ENCODE measurements at places on chromosomes 7 and 10. TPM values are rescaled to one million over a fixed set of nuclear protein-coding genes. Genes with fewer than 3 reads are reported as not detected.
A peak's percentile ranks its signal among the peaks of the same experiment; 100 is the strongest.

- peak; percentile 97 for DNase-seq
Observed at GRCh38 chr10:116742367-116743265, at the start of gene HSPA12A. Gene HSPA12A (minus strand): TSS chr10:116742566. CDS start chr10:116742469, 97 bp downstream.

DNA sequence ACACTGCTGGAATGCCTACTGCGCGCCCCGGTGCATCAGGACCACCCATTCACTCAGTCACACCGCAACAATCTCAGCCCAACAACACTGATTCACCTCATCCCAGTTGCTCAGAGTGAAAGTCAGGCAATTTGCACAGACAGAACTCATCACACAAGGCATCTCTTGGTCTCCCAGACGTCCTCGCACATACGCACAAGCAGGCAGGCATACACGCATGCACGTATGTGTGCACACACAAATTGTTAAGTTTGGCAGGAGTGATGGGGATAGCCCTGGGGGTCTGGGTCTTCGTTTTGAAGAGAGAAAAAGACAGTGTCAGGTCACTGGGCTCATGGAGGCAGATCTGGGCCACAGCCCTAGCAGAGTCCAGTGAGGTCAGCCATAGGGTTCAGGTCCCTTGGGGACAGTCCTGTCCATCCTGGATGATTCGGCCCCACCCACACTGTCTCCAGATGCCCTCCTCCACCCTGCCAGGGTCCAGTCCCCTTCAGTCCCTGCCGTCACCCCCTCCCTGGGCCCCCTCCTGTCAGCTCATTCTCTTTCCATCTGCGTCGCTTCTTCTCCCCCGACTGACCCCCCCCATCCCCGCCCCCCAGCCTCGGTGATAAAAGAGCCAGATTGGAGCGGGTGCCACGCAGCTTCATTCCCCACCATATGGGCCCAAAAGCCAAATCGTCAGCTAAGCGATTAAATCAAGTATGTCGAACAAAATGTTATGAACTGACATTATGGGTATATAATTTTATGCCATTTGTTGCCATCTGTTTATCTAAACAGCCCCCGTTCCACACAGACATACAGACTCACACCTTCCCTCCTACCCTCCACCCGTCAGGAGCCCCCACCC, 48.5 kb upstream of the SLF2 start:
- no peak for DNase-seq

The FEZF1 gene
- 2.1 TPM for total RNA-seq

DNA sequence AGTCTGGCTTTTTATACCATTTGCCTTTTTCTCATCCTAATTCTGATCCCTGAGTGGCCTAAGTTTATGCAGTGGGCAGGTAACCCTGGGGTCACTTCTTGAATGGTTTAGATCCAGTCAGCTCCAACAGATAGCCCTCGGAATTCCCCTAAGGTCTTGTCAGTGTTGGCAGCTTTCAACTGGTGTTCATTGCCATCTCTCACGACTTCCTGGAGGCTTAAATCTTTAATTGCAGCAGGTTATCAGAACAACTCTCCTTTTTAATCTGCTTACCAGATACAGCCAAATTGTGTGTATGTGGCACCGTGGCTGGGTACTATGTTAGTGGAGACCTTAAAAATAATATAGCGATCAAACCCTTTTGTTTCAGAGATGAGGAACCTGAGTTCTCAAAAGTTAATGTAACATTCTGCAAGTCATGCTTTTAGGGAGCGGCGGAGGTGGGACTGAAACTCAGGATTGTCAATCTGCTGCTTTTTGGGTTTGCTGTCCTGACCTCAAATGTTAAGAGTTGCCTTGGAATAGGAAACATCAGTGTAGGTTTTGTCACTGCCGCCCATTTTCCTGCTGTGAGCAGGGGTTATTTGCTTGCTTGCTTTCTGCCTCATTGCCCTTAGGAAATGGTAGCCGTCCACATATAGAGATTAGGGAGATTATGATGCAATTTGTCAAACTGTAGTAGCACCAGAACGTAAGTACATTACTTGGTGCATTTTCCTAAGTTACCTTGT, 818 bp downstream of the DLD start:
- no peak for DNase-seq

GRCh38 chr10:121734589-121735045, 136.4 kb upstream of the FGFR2 start:
- DNase-seq, result peak; percentile 62

DNA sequence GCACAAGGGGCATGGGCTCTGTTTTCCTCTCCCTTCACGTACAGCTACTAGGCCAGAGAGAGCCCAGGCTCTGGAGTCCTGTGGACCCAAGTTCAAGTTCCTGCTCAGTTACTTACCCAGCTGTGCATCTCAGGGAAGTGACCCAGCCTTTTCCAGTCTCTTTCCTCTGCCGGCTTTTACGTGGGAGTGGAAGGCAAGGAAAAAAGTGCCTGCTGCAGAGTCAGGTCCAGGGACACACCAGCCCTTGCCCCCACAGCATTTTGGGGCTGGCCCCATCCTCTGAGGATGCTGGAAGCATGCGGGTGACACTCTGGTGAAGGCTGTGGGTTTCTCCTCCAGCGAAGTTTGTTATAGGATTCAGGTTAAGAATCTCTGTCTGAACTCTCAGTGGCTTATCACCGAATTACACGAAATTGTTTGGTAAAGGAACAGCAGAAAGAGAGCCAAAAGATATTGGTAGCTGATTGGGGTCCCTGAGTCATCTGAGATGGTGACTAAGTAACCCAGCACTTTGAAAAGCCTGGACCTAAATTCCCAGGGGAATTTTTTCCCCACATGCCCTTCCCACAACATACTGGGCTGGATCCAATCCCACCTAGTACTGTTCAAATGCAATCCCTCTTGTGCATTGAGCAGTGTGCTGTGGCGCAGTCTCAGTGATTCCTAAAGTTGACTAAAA, 424.3 kb downstream of the RPS24 start:
- DNase-seq, result no peak

- no peak for DNase-seq
Observed at GRCh38 chr10:11757454-11757820, 15.3 kb downstream of the ECHDC3 start.

GRCh38 chr7:74535951-74536356, 82.2 kb downstream of the GTF2IRD1 start:
- DNase-seq, result no peak

The DNAJB12 gene
- 18.8 TPM for total RNA-seq

DNA sequence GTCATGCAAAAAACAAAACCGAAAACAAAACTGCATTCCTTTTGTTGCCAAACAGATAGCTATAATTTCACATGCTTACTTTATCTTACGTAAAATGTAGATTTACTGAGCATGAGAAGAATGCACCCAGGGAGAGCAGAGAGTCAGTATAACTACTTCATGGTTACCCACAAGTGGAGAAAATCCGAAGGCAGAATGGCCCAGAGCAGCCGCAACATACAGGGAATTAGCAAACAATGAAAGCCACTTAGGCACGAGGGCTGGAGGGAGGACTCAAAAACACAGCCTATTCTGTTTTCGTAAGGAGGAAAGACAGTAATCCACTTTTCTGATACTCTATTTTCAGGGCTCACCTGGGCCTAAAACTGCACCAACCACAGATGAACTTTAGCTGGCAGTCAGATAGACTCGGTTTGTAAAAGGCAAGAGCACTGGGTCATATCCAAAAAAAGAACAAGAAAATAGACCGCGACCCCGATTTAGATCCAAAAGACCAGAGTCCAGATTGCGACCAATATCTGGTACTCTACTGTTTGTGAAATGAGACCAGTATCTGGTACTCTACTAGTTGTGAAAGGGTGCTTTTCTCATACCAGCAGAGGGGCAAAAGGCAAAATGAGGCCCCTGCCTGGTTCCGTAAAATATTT, 1.3 kb downstream of the ITPRIP start:
- peak; percentile 33 for DNase-seq

DNA sequence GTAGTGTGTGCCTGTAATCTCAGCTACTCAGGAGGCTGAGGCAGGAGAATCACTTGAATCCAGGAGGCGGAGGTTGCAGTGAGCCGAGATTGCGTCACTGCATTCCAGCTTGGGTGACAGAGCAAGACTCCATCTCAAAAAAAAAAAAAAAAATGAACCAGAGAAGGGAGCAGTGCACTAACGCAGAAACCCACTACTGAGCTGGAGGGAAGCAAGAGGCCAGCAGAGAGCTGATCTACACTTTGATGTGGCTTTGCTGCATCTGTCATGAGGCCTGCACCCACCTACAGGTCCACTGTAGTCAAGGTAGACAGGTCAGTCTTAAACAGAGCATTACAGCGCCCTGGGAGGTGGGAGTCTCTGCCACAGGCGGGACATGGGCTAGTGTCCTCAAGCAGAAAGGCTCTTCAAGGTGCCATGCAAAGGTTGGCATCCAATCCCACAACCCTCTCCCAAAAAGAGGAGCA, 30.0 kb downstream of the MAT1A start:
- no peak for DNase-seq

The MTG1 gene
- 31.5 TPM for total RNA-seq

- DNase-seq, result no peak
Observed at GRCh38 chr7:75815418-75816064, 1.9 kb upstream of the CCL24 start.

DNA sequence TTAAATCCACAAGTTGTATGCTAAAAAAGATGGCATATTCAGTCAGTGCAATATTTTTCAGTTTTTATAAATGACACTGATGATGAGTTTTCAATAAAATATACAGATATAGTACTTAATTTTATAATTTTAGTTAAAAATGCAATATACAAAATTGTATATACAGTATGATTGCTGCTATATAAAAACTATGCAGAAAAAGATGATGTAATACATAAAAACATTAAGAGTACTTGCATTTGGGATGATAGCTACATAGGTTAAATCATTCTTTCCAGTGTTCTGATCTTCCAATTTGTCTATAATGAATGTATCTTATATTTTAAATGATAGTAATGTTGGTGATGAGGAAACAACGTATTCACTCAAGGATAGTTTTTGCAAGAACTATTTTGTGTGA, 92.0 kb upstream of the RPA3 start:
- DNase-seq, result no peak

DNA sequence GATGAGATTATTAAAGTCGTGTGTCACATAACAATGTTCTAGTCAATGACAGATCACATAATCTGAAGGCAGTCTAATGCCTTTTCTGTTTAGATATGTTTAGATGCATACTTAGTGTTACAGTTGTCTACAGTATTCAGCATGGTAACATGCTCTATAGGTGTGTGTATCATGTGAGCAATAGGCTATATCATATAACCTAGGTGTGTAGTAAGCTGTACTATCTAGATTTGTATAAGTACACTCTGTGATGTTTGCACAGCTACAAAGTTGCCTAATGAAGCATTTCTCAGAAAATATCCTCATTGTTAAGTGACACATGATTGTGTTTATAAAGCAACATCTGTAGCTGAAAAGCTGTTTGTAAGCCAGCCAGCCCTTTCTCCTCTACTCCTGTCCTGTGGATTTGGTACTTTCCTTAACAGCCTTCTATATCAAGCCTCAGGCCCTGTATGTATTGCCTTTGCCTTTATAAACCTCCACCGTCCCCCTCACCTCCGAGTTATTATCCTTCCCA, 6.3 kb downstream of the HECTD2 start:
- DNase-seq, result no peak

GRCh38 chr10:45180946-45181875, 134.2 kb downstream of the OR13A1 start:
- peak; percentile 6 for DNase-seq

All from H7 (cell line).